NCI-H526 treated with DMSO at 0.1 percent for 48 hours (cell line): ENCODE measurements at places on chromosomes 6 and 20.

DNA sequence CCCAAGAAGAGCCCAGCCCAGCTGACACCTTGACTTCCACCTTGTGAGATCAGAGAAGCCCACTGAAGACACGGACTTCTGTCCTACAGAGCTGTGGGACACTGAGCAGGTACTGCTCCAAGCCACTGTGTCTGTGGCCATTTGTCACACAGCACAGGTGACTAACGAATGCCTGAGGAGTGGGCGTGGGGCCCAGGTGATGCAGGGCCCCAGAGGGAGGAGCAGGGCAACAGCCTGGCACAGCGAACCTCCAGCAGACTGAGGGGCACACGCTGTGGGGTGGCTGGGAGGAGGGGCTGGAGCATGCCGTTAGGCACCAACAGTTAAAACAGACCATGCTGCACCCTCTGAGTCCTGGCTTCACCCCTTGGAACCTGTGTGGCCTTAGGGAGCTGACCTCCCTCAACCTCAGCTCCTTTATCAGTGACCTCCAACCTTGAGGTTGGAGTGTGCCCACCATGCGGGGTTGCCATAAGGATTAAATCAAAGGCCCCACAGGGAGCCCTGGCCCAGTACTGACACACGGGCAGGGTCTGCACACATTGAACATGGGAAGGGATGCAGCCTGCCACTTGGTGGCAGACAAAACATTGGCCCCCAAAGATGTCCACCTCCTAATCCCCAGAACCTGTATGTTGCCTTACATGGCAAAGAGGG is 119.9 kb upstream of the CST7 start:
- DNase-seq: no peak

DNA sequence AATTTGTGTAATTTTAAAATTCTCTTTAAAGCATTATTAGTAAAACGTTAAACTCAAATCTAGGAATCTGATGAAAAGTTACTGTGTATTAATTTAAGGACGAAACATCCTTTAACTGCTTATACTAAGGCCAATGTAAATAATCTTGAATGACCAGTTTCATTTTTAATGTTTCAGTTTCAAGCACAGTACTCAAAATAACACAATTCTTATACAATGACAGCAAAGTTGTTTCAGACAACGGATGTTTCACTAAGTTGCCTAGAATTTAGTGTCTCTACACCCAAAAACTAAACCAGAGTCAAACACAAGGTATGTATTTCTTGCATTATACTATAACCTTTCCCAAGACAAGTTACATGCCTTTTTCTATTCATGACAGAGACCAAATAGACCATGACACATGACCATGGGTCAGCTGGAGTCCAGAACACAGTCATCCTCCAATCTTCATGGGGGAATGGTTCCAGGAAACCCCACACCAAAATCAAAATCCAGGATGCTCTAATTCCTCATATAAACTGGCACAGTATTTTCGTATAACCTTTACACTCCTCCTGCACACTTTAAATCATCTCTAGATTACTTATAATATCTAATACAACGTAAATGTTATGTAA is 7.7 kb downstream of the PHIP start:
- DNase-seq: no peak

DNA sequence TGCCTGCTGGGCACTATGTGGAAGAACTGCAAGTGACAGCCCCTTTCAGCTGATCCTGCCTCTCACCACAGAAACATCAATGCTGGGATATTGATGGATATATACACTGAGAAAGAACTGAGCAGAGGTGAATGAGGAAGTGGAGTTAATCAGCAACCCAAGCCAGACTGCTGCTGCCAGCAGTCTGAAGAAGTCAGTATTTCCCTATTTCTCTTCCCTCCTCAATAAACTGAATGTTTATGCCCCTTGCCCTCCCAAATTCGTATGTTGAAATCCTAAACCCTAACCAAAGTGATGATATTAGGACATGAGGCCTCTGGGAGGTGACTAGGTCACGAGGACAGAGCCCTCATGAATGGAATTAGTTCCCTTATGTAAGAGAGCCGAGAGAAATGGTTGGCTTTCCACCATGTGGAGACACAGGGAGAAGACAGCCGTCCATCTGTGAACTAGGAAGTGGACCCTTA is 76.3 kb downstream of the CDK19 start:
- no peak for DNase-seq

- no peak for DNase-seq
Measured at GRCh38 chr6:76035713-76036112, 36.7 kb downstream of the IMPG1 start.

GRCh38 chr20:48102931-48103660 is 317.8 kb upstream of the SULF2 start:
- no peak for DNase-seq

DNA sequence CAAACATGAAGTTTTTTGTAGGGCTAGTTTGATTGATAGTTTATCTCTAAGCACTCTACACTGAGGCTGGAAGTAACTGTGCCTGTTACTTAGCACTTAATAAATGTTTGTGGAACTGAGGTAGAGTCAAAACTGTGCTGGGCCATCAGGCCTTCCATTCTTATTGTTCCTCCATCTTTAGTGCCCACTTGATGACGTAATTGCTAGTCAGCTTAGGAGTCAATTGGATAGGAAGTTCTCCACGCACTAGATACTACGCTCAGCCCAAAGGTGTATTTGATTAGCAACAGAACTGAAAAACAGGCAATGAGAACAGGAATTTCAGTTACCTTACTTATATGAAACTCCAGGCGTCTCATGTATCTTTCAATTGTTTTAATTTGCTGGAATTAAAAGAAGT is 67.0 kb downstream of the RIPOR2 start:
- no peak for DNase-seq

DNA sequence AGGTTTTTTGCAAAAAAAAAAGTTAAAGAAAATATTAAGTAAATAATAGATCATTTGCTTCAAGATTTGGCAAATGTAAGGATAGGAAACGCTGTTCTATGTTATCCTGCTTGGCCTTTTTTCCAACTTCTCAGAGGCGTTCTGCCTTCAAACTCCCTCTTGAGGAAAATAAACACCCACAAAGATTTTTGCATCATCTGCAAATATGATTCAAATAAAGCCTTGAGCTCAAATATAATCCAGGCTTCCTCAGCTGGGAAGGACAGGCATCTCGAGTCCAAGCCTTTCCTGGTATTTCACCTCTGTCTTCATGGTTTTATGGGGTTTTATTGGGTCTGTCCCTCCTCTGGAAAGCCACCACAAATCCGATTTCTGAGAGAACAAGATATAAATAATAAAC is 67.7 kb upstream of the PTPN1 start:
- no peak for DNase-seq

DNA sequence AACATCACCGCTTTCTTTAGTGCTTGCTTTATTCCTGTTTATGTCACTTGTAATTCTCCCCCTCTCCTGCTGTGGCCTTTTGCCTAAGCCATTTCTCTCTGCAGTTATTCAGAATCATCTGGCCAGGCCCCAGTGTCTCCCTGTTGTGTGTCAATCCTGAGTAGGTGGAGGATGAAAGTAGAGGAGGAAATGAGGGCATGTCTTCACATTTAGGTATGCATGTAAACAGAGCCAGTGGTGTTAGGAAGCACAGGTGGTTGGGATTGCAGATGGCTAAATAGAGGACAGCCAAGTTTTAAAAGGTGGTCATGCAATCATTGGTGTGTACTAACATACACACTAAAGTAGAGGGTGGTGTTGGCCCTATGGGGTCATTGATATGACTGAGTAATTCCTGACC is 5.2 kb downstream of the PRSS35 start:
- DNase-seq: no peak

- DNase-seq: no peak
Measured at GRCh38 chr6:135534773-135535380, 37.3 kb upstream of the AHI1 start.

DNA sequence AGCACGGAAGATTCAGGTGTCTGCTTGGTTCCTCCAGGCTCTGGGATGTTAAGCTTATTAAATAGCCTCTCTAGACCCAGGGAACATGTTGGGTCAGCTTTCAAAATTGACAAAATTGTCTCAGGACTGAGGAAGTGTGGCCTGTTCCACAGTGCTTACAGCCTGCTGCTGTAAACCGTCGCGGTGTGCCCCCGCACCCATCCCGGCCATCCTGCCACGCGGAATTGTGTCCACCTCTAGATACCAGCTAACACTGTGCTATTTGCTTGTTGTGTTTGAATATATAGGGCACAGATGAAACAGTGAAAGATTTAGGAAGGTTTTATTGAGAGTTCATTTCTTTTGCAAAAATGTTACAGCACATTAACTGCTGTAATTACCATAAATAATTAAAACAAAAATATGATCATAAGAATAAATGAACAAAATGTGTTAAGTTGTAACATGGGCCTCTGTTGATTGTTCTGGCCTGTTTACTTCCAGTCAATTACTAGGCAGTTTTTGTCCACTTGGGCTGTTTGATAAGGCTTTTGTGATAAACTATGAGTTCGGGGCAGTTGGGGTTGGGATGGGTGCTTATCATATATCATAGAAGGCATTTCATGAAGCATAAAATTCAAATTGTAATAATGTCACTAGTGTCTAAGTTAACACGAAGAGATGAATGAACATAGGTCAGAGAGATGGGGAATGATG is 77.4 kb downstream of the ARID1B start:
- DNase-seq: no peak

DNA sequence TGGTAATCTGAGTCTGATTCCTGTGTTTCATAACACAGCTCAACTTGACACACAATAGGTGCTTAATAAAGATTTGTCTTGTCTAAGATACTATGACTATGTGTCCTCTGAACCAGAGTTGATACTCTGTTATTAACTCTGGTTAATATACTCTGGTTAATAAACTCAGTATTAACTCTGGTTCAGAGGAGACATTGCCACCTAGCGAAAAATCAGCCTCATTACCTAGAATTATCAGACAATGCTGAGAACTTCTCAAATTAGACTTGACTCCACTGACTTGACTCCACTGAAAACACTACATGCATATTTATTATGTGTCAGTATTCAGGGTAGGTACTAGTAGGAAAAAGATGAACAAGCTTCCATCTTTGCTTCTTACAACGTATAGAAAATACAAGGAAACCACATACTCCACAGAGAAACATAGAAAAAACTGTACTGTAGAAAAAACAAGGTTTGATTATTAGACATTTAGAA is 73.9 kb downstream of the AHI1 start:
- peak; percentile 100 for DNase-seq

GRCh38 chr20:24629668-24630067 is 160.2 kb downstream of the SYNDIG1 start:
- DNase-seq: no peak

DNA sequence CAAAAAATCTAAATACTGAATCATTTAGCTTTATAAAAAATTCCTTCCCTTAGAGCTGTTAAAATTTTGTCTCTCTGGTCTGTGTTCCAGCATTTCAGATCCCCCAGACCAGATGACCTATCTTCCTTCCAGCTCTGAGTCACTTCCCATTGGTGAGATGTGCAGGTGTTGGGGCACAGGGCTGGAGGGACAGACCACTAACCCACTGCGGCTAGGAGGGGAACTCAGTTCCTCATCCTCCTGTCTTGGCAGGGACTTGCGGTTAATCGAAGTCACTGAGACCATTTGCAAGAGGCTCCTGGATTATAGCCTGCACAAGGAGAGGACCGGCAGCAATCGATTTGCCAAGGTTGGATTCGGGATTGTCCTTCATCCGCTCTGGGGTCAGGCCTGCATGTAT is 6.0 kb downstream of the CNPY3 start:
- DNase-seq: no peak

DNA sequence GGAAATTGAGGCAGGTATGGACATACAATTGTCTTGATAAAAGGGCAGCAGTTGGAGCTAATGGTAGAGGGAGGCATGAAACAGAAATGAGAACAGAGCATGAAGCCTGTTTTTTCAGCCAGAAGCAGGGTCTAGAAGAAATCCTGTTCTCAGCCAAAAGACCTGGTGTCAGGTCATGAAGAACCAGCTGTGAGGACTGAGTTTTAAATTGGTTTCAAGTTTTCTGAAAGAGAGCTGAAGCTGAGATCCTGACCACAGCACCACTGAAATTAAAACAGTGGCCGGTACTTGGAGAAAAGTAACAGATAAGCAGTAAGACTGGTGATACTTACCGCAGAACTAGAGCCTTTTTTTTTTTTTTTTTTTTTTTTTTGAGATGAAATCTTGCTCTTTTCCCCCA is 283.8 kb upstream of the BMP2 start:
- no peak for DNase-seq

- no peak for DNase-seq
Measured at GRCh38 chr20:25136643-25137559, 55.0 kb upstream of the VSX1 start.

DNA sequence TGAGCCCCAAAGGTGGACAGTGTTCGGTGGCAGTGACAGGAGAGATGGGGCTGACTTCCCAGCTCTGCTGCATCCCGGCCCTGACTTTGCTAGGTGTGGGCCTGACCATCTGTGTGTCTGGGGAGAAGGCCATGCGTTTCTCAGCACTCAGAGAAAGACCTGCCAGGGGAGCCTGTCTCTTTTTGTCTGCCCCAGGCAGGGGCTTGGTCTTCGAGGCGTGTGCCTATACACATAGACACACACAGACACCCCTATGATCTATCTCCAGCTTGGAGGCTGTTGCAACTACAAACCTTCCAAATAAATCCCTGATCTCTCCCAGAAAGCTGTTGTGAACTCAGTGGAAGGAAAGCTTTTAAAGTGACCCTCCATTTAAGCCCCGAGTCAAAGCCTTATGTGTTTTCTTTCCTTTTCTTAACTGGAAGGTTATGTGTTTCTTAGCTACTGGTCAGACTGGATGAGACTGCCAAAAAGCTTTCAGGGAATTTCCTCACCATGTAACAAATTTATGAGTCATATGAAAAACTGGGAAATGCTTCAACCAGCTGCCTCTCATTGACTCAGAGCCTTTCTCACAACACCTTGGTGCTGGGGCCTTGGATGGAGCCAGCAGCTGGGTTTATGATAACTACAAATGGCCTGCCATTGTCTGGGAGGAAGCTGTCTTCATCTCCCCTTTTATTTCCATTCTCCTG is 102.6 kb downstream of the CDC5L start:
- DNase-seq: no peak

- no peak for DNase-seq
Measured at GRCh38 chr20:12023194-12023795, 105.6 kb downstream of the BTBD3 start.

GRCh38 chr20:18624948-18625347 is 37.1 kb downstream of the DTD1 start:
- no peak for DNase-seq

DNA sequence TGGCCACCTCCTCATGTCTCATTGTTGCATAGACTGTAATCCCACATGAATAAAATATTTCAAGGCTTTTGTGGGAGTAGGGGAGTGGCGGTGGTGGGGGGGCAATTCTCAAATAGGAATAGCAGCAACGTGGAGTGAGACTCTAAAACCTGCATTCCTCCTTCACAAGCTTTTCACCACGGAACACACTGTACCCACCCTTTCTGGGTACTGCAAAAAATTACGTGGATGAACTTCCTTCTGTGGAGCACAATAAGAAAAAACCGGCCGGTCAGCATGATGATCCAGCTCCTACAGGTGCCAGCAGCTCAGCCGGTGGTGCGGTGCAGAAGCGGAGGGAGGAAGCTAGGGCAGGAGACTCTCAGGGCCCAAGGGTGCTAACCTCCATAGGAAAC is 930 bp upstream of the RRAGD start:
- DNase-seq: no peak
